ENCODE measurements at places on chromosomes 1 and 21.
A peak's percentile ranks its signal among the peaks of the same experiment; 100 is the strongest.

DNA sequence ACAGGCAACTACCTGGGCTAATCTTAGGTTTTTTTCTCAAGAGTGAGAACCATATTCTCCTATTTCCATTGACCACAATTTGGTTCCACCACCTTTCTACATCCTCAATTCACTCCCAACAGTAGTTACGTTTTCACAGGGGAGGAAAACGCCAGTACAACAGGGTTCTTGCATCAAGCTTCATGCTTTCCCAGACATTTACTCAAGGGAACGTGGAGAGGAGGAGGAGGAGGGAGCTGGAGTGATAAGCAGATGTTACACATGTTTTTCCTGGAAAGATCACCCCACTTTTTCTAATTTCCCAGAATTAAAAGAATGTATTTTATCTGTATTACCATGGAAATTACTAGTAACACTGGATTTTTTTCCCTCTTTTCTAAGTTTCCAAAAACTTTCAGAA, 58.3 kb downstream of the RGS5 start:
- no peak for ATAC-seq

DNA sequence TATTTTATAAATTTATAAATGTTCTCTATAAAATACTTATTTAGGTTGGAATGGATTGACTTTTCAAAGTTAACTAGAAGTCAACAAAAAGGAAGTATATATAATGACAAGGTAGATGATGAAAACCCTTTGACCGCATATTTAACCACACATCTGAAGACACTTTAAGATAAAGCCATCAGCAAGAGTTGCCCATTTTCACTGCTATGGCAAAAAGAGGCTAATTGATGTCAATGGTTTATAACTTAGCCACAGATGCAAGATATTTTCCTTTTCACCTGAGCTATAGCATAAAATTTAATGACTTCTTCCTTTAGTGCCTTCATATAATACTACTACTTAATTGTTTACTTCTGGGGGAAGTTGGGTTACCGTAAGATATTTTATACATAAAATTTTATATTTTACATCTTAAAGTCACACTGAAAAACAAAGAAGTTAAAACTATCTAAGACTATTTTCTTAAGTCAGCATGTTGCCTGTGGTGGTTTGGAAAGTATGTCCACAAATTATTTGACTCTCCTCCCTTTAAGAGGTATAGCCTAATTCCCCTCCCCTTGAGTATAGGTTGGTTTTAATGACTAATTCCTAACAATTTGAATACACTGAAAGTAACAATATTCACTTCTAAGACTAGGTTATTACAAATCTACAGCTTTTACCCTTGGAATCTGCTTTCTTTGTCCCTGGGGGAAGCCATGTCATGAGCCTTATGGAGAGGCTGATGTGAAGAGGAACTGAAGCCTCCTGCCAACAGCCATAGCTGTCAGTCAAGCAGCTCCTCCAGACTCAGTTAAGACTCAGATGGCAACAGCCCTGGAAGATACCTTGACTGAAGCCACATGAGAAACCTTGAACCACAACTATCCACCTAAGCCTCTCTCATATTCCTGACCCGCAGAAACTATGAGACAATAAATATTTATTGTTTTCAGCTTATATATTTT, 40.3 kb upstream of the LRRC8B start:
- ATAC-seq = no peak

DNA sequence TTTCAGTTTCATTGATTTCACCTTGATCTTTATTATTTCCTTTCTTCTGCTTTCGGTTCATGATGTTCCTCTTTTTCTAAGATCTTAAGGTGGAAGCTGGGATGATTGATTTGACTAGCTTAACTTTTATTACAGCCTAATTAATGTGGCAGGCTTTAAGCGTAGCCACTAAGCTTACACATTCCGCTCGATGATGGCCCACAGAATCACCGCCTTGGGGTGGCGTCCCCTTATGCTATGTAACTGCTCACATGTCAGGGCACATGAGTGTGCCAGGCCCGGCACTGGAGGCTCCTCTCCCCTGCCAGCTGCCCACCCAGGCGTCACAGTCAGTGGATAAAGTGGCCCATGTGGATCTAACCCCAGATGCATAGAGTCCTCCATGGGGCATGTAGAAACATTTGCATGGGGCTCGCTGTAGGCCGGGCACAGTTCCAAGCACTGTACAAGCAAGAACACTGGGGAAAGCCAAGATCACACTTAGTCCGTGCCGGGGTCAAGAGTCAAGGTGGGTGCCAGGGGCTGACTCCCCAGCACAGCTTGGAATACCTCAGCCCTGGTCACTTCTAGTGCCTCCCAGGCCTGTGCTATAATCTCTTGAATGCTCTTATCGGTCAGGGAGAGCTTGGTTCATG, 41.7 kb downstream of the PKNOX1 start:
- peak; percentile 47 for ATAC-seq

DNA sequence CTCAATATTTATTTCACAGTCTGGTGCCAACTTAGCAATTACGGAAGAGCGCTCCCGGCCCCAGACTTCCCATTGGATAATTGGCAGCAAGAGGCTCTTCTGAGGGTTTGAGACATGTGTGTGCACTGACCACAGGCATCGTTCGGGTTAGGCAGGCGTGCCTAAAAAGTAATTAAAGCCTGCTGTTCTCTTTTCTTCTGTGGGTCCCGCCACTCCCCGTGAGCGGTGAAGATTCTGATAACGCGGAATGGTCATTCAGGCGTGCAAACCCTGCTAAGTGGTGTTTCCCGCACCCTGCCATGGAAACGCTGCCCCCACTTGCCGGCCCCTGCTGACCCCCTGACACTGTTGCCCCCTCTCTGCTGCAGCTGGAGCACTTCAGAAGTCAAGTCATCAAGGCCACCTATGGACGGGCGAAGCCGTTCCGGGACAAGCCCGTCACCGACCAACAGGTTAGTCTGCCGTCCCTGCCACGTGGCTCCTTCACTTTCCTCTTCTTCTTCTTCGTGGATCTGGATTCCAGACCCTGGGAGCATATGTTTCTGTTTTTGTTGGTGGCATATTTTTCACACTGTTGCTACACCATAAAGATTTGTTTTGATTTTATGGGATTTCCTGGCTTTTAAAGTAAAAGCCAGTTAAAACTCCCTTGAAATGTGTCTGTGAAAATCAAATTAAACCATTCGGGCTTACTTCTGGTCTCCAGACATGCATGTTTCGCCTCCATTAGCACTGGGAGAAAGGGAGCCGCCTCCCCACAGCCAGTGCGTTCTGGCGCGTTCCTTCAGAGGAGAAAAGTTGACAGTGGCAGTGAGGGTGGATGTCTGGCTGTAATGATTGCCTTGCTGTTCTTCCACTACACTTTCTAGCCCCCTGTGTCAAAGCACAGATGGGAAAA, 79.9 kb downstream of the FHAD1 start:
- no peak for ATAC-seq

GRCh38 chr1:1120866-1121591, 5.1 kb upstream of the C1orf159 start:
- no peak for ATAC-seq

GRCh38 chr21:42401154-42401553, 2.5 kb upstream of the UBASH3A start:
- no peak for ATAC-seq

GRCh38 chr1:234699795-234700665, 90.1 kb upstream of the IRF2BP2 start:
- peak; percentile 82 for ATAC-seq

GRCh38 chr1:198967566-198967965, 328.7 kb downstream of the PTPRC start:
- no peak for ATAC-seq

GRCh38 chr1:192905049-192905448, 96.2 kb downstream of the RGS2 start:
- no peak for ATAC-seq

DNA sequence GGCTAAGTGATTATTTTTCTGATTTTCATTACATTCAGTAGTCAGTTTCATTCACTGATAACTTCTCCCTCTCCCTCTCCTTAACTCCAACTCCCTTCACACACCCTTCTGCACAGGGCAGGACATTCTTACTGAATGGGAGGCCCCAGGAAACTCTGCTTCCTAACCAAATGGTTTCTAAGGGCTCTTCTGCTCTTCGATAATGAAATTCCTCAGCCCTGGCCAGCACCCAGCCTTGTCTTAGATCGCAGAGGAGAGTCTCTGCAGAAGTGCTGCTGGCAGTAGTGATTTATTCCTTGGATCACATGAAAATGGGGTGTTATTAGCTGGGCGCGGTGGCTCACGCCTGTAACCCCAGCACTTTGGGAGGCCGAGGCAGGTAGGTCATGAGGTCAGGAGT, 16.4 kb downstream of the PLEKHM2 start:
- no peak for ATAC-seq

GRCh38 chr1:24052220-24052619, 59.7 kb downstream of the MYOM3 start:
- no peak for ATAC-seq

- no peak for ATAC-seq
Measured at GRCh38 chr1:152411134-152411533, 2.9 kb downstream of the CRNN start.

- ATAC-seq = no peak
Measured at GRCh38 chr1:228456252-228457016, 30.7 kb upstream of the RNF187 start.

DNA sequence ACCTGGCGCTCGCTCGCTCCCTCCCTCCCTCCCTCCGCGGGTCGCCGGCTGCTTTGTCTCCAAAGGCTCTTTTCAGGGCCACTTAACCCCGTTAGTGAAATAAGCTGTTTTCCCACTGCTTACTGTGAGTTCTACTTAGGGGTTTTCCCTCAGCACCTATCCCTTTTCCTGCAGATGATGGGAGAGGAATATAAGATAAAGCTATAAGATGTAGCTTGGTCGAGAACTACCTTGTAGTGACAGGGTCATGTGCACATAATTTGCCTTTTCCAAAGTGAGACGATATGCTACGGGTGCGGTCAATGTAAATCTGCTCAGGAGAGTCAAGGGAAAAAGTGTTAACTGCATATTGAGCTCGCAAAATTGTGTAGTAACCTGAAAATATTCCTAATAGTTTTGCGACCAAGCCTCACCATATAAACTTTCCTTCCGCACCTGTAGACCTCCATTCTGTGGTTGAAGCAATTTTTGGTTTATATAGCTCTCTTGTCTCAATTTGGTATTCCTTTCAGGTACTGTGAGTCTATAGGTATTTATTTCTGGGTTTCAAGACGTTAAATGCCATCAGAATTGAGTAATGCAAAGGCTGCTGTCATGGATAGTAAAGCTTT, 55.8 kb upstream of the BOLA1 start:
- ATAC-seq = no peak

GRCh38 chr21:31878831-31879230, 6.0 kb downstream of the HUNK start:
- ATAC-seq = no peak

DNA sequence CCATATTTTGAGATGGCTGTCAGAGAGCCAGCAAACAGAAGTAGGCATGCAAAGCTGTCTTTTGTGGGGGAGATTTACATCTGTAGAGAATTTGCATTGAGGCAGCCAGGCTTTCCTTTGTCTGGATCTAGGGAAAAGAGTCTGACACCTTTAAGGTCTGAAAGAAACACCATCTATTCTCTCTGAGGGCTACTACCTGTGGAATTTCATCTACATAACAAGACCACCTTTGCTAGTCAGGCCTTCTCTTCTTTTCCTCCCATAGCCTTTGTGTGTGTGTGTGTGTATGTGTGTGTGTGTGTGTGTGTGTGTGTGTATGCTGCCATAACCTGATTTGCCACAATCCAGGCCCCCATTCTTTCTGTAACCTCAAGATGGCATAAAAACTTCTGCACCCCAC, 28.4 kb upstream of the DMRTB1 start:
- ATAC-seq = no peak

DNA sequence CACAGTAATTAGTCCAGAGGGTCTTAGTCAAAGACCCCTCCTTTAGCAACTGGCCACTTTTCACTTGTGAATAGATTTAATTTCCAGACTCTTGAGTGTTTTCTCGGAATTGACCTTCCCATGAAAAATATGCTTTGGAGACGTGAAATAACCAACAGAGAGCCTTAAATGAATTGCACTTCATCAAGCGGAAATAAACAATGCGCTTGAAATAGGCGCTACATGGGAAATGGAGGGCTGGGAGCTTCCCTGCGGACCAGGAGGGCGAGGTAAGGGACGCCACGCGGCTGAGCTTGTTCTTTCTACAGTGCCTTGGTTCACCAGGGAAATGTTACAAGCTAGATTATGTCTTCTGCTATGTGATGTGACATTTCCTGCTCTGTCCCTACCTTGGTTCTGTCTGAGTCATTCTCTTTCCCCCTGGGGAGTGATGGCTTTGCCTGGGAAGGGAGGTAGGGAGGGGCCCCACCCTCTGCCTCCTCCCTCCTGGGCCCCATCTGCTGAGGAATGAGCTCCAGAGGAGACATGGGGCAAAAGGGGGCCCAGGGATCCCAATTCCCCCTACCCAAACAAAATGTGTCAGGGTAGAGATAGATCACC, 619.3 kb downstream of the PTPRU start:
- no peak for ATAC-seq

DNA sequence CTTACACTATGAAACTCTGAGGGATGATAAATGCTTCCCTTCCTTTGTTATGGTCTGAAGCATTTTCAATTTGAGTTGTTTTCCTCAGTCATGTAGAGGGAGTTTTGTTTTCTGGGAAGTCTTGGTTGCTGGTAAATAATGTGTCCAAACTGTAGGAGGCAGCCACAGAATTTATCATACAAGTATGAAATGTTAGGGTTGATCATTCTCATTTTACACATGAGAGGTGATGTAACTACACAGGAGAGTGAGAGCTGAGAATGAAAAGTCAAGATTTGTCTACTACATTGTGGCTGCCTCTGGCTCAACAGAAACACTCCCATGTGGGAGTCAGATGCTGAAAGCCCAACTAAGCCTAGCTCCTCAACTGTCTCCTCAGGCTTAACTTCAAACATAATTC, 182.5 kb upstream of the SGIP1 start:
- no peak for ATAC-seq

GRCh38 chr1:69167876-69168275, 399.8 kb upstream of the LRRC7 start:
- no peak for ATAC-seq

DNA sequence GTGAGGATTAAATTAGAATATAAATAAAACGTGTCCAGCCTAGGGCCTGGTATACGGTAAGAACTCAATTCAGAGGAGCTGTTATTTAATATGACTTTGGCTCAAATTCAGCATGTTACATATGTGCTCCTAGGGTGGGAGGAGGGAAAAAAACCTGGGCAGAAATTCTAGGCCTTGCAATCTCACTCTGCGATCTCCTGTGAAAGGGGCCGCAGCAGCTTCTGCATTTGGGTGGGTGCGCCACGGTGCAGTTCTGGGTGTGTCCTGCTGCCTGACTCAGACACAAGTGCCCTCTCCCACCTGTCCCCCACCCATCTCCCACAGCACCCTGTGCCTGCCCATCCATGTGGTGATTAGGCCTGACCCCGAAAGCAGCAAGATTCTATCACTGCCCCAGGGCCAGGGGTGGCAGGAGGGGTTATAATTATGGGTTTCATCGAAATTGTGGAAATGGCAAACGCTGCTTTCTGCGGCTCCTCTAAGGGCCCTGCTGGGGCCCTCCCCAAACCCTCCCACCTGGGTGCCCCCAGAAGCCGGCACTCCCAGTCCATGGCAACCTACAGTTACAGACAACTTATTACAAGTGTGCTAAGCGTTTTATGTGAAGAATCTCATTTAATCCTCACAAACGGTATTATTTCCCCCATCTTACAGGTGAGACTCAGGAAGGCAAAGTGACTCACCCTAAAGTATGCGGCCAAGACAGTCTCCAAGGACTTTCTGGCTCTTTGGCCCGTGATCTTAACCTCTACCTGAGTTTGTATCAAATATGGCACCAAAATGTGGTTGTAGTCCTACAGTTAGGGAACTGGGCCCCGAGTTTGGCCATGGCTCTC, 25.5 kb upstream of the GRHL3 start:
- no peak for ATAC-seq

Measured in stimulated activated memory B cell treated with anti-CD40 and anti-IgM and Interleukin-4, amounts not matched to agents 10 μg/mL and 1 μg/mL and 100 μg/mL, for 72 hours (primary cell).